ENCODE measurements at places on chromosomes 12 and 14.

DNA sequence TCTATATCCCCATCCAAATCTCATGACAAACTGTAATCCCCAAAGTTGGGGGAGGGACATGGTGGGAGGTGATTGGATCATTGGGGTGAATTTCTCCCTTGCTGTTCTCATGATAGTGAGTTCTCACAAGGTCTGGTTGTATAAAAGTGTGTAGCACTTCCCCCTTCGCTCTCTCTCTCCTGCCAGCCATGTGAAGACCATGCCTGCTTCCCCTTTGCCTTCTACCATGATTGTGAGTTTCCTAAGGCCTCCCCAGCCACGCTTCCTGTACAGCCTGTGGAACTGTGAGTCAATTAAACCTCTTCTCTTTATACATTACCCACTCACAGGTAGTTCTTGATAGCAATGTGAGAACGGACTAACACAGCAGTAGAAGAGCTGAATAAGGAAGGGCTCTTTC lies 62.6 kb upstream of the VASH1 start:
- no peak for DNase-seq

DNA sequence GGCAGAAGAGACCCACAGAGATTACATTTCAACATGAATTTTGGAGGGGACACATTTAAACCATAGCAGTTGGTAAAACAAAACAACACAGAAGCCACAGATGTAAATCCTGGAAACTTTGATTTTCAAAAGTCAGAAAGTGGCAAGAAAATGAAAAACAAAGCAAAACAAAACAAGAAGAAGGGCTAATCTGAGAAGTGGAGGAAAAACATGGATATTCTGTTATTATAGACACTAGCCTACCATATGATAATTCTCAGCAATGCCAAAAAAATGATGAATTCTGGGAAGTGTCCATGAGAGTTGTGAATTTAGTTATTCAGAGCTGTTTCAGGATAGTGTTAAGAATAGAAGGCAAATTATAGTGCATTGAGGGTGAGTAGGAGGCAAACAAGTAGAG lies 192.3 kb downstream of the TRHDE start:
- no peak for DNase-seq

DNA sequence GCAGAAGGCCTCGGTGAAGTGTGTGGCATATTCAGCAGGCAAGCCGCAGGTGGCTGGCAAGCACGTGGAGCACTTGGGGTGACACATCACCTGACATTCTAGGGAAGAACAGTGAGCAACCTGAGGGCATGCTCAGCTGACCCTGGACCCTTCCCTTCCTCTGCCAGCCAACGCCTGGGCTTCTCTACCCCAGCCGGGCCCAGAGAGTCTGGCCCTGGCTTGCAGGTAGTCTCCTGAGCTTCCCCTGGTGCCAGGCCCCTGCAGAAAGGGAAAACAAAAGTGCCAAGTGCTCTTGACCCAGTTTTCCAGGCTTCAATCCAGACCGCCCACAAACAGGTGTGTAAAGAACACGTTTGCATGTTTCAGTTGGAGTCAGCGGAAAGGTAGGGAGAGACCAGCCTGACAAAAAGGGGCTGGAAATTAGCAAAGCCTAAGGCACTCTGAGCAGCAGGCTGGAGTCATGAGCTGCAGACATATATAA lies 45.7 kb downstream of the PRKAB1 start:
- DNase-seq: no peak

GRCh38 chr12:63226792-63227463 lies 75.9 kb upstream of the AVPR1A start:
- DNase-seq: no peak

DNA sequence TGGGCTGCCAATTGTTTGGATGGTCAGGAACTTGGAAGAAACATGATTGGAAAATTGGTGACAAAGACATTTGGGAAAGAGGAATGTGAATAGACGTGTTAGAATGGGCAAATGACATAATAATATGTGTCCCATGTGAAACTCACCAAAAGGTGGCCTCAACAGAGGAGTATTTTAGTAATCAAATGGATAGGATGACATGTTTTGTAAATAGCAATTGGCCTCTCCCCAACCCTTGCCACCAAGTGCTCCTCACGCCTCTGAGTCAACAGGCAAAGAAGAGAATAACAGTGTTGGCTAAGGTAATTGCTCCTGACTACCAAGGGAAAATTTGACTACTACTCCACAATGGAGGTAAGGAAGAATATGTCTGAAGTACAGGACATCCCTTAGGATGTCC lies 81.4 kb downstream of the ATXN7L3B start:
- no peak for DNase-seq

Data from HuH-7 (cell line).